ENCODE measurements at places on chromosomes 12 and 14.
A peak's percentile ranks its signal among the peaks of the same experiment; 100 is the strongest.

DNA sequence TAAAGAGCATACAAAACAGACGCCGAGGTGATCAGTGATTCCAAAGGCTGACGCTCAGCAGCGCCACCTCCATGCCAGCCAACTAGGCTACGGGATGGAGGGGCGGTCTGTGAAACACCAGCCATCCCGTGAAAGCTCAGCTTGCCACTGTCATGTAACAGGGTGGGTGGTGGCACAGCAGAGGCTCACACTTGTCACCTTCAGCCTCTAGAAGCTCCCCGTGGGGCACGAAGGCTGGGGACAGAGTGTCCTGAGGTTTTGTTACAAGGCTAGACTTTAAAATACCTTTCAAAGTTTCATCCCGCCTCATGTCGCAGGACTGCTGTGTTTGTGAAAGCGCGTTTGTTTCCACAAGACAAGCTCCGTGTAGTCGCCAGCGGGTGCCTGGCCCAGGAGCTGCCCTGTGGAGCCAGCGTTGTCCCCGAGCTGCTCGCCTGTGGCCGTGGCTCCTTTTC, 20.7 kb downstream of the XRCC3 start:
- no peak for DNase-seq

GRCh38 chr12:3545121-3545796, 54.3 kb downstream of the PRMT8 start:
- DNase-seq, result no peak

DNA sequence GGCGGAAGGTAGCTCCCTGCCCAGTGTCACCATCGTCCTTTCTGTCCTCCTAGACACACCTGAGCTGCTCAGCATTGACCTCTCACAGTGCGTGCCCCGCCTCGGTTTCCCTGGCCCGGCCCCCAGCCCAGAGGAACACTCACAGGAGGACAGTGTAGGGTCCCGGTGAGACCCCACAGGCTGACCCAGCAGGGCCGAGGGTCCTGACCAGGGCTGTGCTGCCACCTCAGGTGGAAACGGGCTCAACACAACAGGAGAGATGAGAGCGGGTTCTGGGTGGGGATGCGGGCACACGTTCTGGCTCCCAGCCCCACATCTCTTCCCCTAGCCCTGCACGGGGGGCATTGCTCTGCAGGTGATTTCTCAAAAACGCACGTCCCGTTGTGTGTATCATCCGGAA, 98.1 kb downstream of the PIWIL1 start:
- DNase-seq, result no peak

- DNase-seq, result no peak
These were observed 68.6 kb downstream of the NUAK1 start for GRCh38 chr12:106070147-106070546.

- no peak for DNase-seq
These were observed 69.3 kb upstream of the TMPO start for GRCh38 chr12:98446060-98446459.

- peak; percentile 61 for DNase-seq
These were observed 162.8 kb downstream of the SNAPC1 start for GRCh38 chr14:61925043-61925442.

DNA sequence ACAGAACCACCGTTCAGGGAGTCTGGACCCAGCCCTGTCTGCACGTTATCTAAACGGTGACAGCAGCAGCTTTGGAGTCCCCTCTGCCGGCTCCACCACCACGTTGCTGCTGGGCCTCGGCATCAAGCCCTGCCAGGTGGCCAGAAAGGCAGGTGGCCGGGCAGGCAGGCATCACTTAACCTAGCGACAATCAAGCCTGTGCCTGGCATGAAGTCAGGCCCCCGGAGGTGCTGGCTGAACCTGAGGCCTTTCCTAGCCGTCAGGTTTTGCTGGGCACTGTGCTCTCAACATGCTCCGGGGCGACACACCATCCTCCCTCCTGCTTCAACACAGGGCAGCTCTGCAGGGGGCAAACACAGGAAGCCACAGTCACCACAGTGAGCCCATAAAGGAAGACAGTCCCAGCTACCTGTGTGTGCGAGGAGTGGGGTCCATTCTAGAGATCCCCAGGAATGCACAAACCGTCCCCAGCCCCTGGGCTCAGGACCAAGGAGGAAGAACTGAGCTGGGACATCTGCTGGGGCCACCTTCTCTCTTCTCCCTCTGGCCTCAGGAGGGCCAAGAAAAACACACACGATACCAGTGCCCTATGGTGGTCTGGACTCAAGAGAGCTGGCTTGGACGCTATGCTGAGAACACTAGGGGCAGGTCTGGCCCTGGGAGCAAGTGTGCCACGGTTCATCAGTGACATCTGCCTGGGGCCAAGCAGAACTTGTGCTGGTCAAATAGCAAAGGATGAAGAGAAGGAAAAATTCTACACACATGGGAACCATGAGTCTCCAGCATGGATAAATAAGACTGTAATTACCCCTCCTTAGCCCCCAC, 44.7 kb downstream of the CCDC88C start:
- DNase-seq, result peak; percentile 18

- no peak for DNase-seq
These were observed 11.0 kb upstream of the LALBA start for GRCh38 chr12:48580831-48581230.

DNA sequence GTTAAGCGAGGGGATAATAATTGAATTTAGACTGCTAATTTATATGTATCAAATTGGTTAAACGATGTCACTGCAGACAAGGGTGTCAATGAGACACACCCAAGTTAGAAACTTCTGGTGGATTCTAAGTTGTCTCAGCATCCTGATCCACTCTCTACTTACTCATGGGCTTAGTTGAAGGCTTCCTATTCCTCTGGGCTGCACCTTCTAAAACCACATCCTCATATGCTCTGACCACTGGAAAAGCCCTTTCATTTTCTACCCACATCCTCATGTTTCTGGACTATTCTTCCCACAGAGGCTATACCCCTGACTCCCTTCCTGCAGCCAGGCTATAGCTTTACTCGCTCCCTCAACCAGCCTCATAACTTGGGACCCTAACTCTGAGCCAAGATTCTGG, 493.8 kb downstream of the VRK1 start:
- DNase-seq, result no peak

GRCh38 chr14:62807636-62808035, 237.6 kb downstream of the KCNH5 start:
- no peak for DNase-seq

DNA sequence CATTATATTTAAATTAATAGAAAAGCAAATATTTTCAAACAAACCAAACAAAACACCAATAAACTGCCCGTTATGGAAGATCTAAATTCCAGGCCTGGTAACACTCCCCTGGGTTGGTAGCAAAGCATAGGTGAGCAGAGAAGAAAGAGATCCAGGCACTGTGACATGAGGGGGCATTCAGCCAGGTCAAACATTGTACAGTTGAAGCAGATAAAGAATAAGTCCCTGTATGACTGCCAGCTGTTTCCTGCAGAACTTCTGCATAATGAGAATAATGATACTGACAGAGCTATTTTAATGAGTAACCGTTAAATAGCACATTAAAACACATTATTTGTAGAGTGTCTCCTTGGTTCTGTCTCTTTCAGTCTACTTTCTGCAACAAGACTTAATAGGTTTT, 35.4 kb downstream of the SLC38A1 start:
- DNase-seq, result no peak

GRCh38 chr12:110249716-110250225, 31.3 kb upstream of the ATP2A2 start:
- DNase-seq, result no peak

DNA sequence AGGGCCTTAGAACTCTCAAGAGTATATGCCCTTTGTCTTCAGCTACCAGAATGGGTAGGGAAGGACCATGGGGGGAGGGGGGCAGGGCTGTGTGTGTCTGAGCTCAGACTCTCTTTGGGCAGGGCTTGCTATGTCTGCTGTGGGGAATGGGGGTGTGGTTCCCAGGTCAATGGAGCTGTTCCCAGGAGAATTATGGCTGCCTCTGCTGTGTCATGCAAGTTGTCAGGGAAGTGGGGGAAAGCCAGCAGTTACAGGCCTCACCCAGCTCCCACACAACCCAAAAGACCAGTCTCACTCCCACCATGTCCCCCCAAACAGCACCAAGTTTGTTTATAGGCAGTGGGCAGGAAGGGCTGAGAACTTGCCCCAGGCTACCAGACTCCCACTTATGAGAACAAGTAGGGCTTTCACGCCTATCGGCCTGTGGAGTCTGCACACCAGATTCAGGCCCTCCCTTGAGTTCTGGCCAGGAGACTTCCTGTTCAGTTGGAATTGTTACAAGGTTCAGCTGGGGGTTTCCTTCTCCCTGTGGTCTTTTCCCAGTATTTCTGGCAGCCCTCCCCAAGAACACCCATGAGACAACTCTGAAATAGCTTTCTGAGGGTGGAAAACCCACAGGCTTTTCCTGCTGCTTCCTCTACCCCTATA, 6.1 kb upstream of the SERPINA11 start:
- DNase-seq, result no peak

- no peak for DNase-seq
These were observed 3.8 kb upstream of the ANO6 start for GRCh38 chr12:45212064-45212463.

GRCh38 chr12:91355150-91356006, 172.8 kb upstream of the DCN start:
- DNase-seq, result peak; percentile 54

- DNase-seq, result no peak
These were observed 91.5 kb upstream of the PTGDR start for GRCh38 chr14:52175982-52176502.

DNA sequence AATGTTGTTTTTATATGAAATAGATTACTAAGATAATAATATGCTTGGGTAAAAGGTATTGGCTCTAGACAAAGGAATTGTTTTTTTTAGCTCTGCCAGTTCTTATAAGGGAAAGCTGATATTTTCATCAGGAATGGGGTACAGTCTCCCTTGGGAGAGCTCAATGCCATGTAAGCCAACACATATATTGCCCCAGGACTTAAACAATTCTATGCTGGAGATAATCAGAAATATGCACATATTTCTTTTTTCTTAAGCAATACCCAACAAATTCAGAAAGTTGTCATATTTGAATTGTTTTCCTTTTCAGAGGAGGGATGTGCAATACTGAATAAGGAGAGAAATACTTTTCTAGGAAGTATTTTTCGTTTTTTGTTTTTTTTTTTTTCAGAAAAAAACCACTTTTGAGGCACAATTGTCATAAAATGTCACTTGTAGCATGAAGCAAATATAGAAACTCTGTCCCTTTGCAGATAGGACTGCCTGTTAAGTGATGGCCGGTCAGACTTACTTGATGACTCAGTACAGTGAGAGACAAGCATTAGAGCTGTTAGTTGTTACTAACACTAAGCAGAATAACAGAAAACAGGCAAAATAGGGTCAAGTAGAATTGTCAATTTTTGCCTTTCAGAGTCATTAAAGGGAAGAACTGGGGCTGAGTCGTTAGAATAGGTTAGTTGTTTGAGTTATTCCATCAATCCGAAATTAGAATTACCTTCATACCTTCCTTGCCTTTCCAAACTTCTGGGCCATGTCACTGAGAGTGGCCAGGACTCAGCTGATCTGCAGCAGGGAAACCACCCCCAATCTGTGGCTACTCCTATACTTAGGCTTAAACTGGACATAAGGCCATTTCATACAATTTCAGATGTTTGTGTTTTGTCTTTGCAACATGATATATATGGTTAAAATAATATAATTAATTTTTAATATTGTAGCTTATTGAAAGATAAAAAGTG, 168.1 kb downstream of the SLC38A4 start:
- no peak for DNase-seq
